ENCODE measurements at places on chromosomes 3 and 15.

DNA sequence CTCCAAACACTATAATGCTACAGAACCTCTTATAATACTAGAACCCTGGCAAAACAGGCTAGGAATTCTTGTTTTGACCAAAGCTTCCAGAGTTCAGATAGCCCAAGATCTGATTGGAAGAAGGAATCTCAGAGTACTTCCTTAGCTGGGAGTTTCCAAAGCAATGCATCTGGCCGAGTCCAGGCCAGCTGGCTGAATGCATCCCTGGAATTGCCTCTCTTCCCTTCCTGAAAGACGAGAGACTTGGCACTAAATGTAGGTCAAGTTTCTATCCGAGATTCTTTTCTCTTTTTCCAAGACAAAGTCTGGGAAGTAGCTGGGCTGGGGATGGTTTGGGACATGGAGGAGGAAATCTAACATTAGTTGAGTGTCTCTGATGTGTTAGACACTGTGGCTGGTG lies 68.7 kb upstream of the ADPGK start:
- DNase-seq: no peak

DNA sequence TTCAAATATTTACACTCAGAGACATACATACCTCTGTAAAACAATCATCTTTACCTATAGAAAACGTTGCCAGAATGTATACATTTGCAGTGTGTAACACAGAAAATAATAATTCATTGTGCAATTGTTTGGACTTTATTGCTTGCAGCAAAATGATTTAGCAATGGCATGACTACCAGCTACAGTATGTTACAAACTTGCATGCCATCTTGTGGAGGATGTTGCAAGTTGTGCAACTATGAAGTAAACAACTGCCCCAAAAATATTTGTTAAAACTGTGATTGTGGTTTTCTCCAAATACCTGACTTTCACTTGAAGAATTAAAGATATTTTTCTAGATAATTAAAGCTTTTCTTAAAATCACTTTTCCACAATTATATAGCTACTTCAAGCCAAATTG lies 27.1 kb upstream of the C3orf49 start:
- no peak for DNase-seq

GRCh38 chr3:135262441-135262840 lies 467.4 kb downstream of the EPHB1 start:
- DNase-seq: no peak

DNA sequence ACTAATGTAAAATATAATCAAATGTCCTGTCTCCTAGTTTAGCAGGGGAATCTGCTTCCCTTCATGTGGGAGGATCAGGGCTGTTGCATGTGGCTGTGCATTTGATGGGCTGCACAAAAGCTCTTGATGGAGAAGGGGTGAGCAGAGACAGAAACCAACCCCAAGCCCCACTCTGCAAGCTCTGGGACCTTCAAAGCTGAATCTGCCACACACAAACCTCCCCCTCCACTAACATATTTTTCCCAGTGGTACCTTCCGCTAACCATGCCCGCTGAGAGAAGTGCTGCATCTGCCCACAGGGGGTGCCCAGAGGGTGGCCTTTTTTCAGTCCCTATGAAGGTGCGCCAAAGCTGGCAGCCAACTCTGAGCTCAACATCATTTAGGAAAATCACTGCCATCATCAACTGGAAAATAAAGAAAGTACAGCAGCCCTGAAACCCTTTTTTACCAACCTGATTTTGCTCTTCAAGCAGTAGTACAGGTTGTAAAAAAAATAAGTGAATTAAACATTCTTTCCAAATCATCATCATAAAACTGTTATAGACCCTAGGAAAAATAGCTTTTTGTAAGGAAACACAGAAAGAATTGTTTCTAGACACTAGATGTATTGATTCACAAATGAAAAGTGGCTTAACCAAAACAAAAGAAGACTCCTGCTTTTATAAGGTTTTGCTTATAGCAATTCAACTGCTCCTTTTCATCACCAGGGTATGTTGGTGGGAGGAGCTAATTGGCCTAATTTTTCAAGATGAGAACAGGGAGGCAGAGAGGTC lies 97.0 kb downstream of the HHLA2 start:
- no peak for DNase-seq

- DNase-seq: no peak
These were observed 3.5 kb upstream of the LSMEM2 start for GRCh38 chr3:50275141-50275995.

- no peak for DNase-seq
These were observed 580 bp upstream of the MAGEF1 start for GRCh38 chr3:184712248-184713039.

Measured in stimulated activated CD8-positive, alpha-beta memory T cell treated with anti-CD3 and anti-CD28 coated beads, Interleukin-7, amount 100 ng/mL, for 1 hour (primary cell).